ENCODE measurements at places on chromosomes 1 and 21. TPM values are rescaled to one million over a fixed set of nuclear protein-coding genes. Genes with fewer than 3 reads are reported as not detected.

Gene SPATA46
- total RNA-seq, result not detected

Gene CCDC24
- total RNA-seq, result 4.8 TPM

Gene TNFSF18
- not detected for total RNA-seq

Gene S100A5
- total RNA-seq, result not detected

Gene DISC1
- 16.0 TPM for total RNA-seq

Gene MANEAL
- 0.43 TPM for total RNA-seq

Gene CLEC20A
- total RNA-seq, result not detected

Gene TBCE
- total RNA-seq, result 67.8 TPM

- no peak overlapping the region for H3K27ac ChIP-seq
- no peaks in the 10 kb centered on the region for H3K4me1 ChIP-seq
- no peak for DNase-seq
- no peak overlapping the region for H3K4me3 ChIP-seq
Measured at GRCh38 chr1:224404916-224405603, 29.5 kb downstream of the WDR26 start.

- H3K27ac ChIP-seq, result no peak overlapping the region
- no peaks in the 10 kb centered on the region for H3K27me3 ChIP-seq
- H3K36me3 ChIP-seq, result peaks cover 98% of the 10 kb centered on the region
Measured at GRCh38 chr1:21827141-21827679, 15.1 kb downstream of the LDLRAD2 start.

GRCh38 chr1:227156520-227156919 is 161.8 kb downstream of the CDC42BPA start:
- no peaks in the 10 kb centered on the region for H3K36me3 ChIP-seq
- peaks cover 3% of the 10 kb centered on the region for H3K4me1 ChIP-seq
- no peak overlapping the region for H3K27ac ChIP-seq
- no peak overlapping the region for H3K4me3 ChIP-seq
- DNase-seq, result no peak
- no peaks in the 10 kb centered on the region for H3K27me3 ChIP-seq

DNA sequence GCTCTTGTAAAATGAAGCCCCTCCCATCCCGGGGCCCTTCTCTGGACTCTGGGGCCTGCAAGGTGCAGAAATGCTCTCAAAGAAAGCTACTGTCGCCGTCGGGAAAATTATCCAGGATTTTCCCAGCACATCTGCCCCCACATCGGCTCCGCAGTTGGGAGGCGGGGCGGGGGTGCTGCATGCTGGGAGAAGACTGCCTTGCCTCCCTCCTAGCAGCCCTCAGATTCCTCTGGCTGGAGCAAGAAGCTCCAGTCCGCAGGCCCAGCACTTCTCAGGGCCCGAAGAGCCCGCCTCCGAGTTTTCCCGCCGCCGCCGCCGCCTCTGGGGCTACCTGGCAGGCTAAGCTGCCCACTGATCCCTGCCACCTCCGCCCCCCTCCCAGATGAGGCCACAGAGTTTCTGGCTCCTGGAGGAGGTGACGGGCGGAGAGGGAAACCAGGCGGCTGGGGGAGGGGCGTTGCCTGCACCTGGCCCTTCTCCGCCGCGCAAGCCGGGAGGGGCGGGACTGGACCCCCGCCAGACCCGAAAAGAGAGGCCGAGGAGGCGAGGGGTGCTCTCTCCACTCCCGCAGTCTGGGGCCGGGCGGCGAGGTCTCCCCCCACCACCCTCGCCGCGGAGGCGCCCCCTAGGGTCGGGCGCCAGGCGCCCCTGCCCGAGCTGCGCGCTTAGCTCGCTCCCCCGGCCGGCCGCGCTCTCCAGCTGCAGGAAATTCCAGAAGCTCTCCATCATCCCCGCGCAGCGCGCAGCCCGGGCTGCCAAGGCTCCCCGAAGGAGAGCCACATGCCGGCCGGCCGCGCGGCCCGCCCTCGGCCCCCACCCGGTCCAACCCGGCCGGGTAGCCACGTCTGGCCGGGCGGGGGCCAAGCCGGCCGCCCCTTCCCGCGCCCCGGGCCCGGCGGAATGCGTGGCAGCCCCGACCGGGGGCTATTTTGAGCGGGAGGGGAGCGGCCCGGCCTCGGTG is 28.8 kb downstream of the AHDC1 start:
- DNase-seq, result no peak
- no peaks in the 10 kb centered on the region for H3K36me3 ChIP-seq
- peak overlapping the region; percentile 52 for H3K4me3 ChIP-seq
- no peaks in the 10 kb centered on the region for H3K27me3 ChIP-seq

GRCh38 chr21:36692114-36692834 is 6.6 kb upstream of the SIM2 start:
- H3K4me3 ChIP-seq, result no peak overlapping the region
- H3K27me3 ChIP-seq, result peaks cover 47% of the 10 kb centered on the region
- H3K4me1 ChIP-seq, result no peaks in the 10 kb centered on the region

- no peak overlapping the region for H3K4me3 ChIP-seq
- no peaks in the 10 kb centered on the region for H3K36me3 ChIP-seq
- H3K4me1 ChIP-seq, result no peaks in the 10 kb centered on the region
- no peak overlapping the region for H3K27ac ChIP-seq
- H3K27me3 ChIP-seq, result no peaks in the 10 kb centered on the region
- DNase-seq, result no peak
Measured at GRCh38 chr1:30785714-30786113, 28.1 kb upstream of the LAPTM5 start.

DNA sequence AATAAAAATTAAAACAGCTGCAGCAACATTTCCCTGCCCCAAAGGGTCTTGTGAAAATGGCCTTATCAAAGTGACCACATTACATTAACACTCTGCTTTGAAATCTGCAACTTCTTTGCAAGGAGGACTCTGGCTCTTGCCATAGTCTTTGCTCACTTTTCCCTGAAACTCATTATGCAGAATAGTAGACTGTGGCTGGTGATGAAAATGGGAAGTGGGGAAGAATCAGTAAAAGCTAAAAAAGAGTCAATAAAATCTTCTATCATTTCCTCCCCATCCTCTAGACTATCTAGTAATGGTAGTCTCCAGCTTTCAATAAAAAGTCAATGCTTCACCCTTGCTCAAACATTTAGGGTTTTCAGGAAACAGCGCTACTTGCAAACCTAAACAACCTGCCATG is 18.6 kb upstream of the NUP133 start:
- H3K4me3 ChIP-seq, result no peak overlapping the region
- H3K27ac ChIP-seq, result no peak overlapping the region
- peaks cover 64% of the 10 kb centered on the region for H3K36me3 ChIP-seq
- DNase-seq, result no peak

DNA sequence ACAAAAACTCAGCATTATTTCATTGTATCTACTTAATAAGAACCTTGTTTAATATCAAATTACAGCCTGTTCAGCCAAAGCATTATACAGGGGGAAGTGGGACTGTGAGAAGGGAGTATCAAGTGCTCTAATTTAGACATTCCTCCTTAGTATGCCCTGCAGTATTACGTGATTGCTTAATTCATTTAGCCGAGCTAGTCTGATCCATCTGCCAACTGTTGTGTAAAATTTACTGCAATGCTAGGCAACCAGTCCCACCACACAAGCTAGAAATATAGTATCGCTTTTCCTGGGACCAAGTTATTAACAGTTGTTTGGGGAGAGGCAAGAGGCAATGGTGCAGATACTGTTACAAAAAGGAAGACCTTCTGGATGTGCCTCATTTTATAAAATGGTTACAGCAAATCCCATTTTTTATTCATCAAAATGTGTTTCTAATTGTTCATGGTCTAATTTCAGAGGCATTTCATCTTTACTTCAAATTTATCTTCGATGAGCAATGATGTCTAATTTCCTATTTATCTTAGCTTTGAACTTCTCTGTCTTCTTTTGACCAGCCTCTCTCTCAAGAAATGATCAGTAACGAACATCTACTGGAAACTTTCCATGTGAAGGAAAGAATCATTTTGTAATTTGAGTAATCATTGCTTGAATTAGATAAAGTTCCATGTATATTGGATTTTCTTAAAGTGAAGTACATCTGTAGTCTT is 283.3 kb downstream of the DUSP10 start:
- no peaks in the 10 kb centered on the region for H3K4me1 ChIP-seq
- no peak overlapping the region for H3K4me3 ChIP-seq
- no peaks in the 10 kb centered on the region for H3K36me3 ChIP-seq
- DNase-seq, result no peak
- no peak overlapping the region for H3K27ac ChIP-seq
- no peaks in the 10 kb centered on the region for H3K27me3 ChIP-seq

DNA sequence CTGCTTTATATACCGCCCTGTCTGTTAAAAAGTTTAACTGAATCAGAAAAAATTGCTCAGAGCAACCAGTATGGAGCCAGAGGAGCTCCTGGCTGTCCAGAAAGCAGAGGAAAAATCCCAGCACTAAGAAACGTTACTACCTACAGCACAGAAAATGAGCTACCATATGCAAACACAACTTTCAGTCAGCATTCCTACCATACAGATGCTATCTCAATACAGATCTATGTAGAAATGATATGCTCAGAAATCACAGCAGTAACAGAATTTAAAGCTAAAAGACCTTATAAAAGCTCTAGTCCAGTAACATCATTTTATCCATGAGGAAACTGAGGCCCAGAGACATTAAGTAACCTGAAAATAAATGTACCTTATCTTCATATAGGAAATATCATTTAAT is 38.7 kb downstream of the PCNX2 start:
- H3K27me3 ChIP-seq, result no peaks in the 10 kb centered on the region
- peaks cover 16% of the 10 kb centered on the region for H3K36me3 ChIP-seq
- no peak overlapping the region for H3K4me3 ChIP-seq
- H3K27ac ChIP-seq, result no peak overlapping the region
- no peaks in the 10 kb centered on the region for H3K4me1 ChIP-seq
- DNase-seq, result no peak

GRCh38 chr21:45781741-45782140 is 138.2 kb downstream of the PCBP3 start:
- no peaks in the 10 kb centered on the region for H3K4me1 ChIP-seq
- DNase-seq, result no peak
- no peak overlapping the region for H3K27ac ChIP-seq
- H3K27me3 ChIP-seq, result no peaks in the 10 kb centered on the region

DNA sequence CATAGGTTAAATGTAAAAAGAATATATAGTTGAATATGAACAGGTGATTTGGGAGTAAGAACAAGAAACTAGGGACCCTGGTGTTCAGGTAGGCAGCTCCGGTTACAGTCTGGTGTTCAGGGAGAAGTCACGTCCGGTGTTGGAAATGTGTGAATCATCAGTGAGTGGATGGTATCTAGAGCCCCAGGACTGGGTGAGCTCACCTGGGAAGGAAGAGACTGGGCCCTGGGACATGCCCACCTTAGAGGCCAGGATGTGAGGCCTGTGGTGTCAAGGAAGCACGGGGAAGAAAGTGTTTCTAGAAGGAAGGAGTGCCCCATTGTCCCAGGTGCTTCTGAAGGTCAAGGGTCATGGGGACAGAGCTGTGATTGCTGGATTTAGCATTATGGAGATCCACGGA is 1.5 kb upstream of the GJB3 start:
- no peaks in the 10 kb centered on the region for H3K36me3 ChIP-seq
- DNase-seq, result peak; percentile 35
- H3K4me1 ChIP-seq, result peaks cover 5% of the 10 kb centered on the region
- H3K4me3 ChIP-seq, result no peak overlapping the region
